Mucosa of gallbladder (tissue), 1 donor: ENCODE measurements at places on chromosomes 2 and 18.

GRCh38 chr2:7016601-7017211 is 99.5 kb downstream of the RNF144A start:
- DNase-seq, result no peak

DNA sequence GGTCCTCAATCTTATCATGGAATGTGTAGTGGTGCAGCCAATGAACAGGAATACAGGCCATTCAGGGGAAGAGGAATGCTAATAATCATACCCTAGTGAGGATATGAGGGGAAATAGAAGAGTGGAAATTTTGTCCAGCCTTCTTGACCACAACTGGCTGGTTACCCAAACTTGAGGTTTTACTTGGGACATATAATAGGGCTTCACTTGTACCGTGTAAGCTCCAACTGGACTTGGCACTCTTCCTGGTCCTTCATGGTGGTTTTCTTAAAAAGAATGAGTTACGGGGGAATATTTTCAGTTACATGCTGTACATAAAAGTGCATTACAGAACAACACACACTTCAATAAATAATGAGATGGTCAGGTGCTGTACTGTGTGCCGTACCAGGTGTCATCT is 234.9 kb upstream of the RASGRP3 start:
- DNase-seq, result no peak

GRCh38 chr18:47062471-47062870 is 27.1 kb upstream of the ELOA2 start:
- no peak for DNase-seq

- peak; percentile 67 for DNase-seq
These were observed 7.0 kb upstream of the EPG5 start for GRCh38 chr18:45974088-45974536.

GRCh38 chr2:73830871-73831401 is 2.2 kb downstream of the STAMBP start:
- no peak for DNase-seq

GRCh38 chr2:74179063-74179865 is 585 bp upstream of the MOB1A start:
- DNase-seq, result no peak

DNA sequence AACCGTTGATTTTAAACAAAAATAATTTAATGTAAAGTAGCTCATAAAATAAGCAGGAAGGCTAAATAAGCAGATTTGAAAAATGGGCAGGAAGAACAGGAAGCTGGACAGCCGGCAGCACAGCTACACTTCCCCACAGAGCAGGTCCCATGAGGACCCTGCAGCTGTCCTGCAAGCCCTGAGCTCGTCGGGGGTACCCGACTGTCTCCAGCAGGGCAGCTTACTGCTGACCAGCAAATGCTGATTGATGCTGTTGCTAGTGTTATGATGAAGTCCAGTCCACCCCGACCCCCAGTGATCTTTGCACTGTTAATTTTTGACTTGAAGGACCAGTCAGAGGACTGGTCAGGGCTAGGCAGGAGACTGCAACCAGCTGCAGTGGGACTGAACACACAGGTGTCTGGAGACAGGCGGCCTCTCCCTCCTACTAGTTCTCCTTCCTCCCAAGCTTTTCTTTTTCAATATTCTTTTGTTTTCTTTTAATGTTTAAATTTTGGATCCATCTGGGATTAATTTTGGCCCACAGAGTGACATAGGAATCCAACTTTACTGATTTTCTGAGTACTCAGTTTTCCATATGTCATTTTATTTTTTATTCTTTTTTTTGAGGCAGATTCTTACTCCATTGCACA is 27.7 kb downstream of the POLE4 start:
- DNase-seq, result no peak

GRCh38 chr2:95320986-95321767 is 24.0 kb downstream of the KCNIP3 start:
- no peak for DNase-seq

DNA sequence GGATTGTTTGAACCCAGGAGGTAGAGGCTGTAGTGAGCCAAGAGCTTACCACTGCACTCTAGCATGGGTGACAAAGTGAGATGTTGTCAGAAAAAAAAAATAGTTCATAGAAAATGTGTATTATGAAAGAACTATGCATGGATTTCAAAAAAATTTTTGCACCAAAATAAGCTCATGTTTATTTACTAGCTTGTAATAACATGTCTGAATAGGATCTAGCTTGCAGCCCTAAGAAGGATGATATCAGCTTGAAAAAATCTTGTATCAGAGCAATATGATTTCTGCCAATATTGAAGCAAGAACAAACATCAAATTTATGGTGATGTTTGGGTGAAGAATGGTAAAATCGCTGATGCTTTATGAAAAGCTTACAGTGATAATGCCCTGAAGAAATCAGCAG is 97.0 kb upstream of the RFX8 start:
- DNase-seq, result no peak

GRCh38 chr2:33051586-33052360 is 105.0 kb downstream of the LTBP1 start:
- DNase-seq, result no peak

DNA sequence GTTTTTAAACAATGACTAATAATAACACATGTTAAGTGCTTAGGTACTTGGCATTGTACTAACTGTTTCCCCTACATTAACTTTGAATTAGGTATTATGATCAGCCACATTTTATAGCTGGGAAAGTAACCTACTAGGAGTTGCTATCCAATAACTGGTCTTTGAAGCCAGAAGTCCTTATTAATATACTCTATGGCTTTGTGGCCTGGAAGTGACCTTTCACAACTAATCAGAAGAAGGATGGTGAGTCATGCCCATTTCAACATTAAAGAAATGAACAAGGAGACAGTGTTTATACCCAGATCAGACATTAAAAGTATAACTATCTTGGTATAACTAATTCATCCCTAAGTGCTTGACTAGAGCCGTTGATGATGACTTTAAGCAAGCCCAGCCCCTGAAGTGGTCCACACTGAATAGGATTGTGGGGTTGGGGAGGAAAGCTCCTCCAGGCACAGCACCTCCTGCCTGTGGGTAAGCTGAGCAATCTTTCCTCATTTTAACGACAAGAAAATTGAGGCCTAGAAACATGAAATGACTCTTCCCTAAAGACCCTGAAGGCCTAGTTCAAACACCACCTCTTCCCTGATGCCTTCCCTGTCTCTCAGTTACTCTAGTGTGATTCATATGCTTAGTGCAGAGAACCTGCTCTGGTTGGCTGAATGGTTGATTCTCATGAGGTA is 71.6 kb upstream of the RFX8 start:
- DNase-seq, result no peak

GRCh38 chr2:215754546-215754945 is 258.8 kb downstream of the MREG start:
- no peak for DNase-seq

DNA sequence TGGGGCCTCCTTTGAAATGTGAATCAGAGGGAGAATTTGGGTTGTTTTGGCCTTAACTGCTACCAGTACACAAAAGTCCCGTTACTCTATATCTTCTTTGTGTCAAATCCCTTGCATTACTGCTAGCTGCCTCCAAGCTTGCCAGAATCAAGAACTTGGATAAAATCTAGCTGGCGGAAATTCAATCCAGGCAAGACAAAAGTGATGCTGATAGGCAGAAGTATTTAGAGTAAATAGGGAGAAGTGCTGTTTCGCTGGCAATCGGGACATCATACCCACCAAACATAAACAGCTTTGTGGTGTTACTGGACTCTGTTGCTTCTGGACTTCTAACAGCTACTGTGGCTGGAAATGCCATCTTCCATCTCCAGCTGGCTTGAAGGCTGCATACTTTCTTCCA is 2.5 kb downstream of the IFIH1 start:
- no peak for DNase-seq

DNA sequence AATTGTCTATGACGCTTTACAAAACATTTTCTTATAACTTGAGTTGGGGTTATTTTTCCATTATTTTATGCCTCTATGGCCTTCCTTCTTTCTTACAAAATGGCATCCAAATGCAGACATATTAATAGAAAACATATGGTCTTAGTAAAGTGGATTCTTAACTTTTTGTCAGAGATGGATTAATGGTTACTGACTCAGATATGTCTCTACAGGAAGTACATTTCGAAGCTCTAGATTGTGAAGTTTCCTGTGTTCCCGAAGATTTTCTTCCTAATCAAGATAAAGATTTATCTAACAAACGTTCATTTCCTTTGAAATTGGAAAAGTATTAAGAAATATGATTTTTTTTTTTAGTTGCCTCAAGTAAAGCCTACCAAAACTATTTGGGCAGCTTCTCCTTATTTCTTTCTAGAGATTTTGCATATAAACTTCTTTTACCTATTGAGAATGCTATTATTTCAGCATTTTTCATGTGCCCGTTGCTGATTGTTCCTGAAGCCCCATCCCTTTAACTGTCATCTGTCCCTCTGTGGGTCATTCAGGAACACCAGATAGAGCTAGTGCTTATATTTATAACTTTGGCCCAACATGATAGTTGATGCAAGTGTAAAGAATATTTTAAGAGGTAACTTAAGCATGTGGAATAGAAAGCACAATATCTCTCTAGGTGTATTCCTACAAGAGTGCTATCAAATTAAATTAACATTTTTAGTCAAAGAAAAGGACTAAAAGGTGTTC is 498.0 kb downstream of the CCDC85A start:
- no peak for DNase-seq

GRCh38 chr2:64655018-64655664 is 1.4 kb upstream of the SERTAD2 start:
- DNase-seq, result no peak

GRCh38 chr2:66899648-66900047 is 464.7 kb downstream of the MEIS1 start:
- no peak for DNase-seq

DNA sequence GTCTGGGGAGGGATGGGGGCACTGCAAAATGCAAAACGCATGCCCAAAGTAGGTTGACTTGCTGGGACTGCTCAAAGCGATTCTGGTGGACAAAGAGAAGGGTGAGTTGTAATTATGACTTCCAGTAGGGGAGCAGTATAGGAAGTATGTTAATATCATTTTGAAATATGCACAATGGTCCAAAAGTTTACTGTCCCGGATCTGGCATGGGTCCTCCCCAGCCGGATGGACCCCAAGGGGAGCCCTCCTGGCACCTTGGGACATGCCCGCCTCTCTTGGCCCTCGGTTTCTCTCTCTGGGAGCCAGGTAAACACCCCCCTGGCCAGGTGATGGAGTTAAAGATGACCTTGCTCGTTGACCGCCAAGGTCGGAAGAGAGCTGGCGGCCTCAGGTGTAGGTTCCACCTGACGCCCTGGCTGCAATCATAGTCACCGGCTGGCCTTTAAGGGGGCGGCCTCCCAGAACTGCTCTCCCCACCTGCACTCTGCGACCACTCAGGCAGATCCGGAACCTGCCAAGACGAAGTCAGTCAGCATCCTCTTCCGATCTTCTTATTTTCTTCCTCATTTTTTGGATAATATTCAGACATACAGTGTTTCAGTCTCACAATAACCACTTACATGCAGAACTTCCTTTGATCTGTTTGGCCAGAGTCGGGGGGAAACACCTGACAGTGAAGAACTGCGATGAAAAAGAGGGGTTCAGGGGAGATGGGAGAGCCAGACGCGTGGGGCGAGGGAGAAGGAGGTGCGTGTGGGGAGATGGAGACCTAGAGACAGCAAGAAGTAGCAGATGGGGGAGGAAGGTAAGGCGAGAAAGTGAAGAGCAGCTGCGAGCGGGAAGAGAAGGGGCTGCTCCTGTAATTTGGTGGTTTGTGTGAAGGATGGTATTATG is 148.3 kb downstream of the MEIS1 start:
- DNase-seq, result no peak

- DNase-seq, result no peak
These were observed 23.3 kb downstream of the RAB31 start for GRCh38 chr18:9731380-9731779.

- peak; percentile 44 for DNase-seq
These were observed 27.1 kb downstream of the SH2D6 start for GRCh38 chr2:85445316-85446295.

- DNase-seq, result no peak
These were observed 1548.8 kb upstream of the LRRTM1 start for GRCh38 chr2:81853341-81853740.

GRCh38 chr2:121917143-121917542 is 161.7 kb downstream of the TSN start:
- DNase-seq, result no peak

GRCh38 chr2:36611316-36611990 is 13.5 kb upstream of the FEZ2 start:
- no peak for DNase-seq

GRCh38 chr2:41267929-41268659 is 779.7 kb upstream of the PKDCC start:
- DNase-seq, result no peak

- DNase-seq, result no peak
These were observed 159.1 kb upstream of the LHCGR start for GRCh38 chr2:48914477-48915089.

DNA sequence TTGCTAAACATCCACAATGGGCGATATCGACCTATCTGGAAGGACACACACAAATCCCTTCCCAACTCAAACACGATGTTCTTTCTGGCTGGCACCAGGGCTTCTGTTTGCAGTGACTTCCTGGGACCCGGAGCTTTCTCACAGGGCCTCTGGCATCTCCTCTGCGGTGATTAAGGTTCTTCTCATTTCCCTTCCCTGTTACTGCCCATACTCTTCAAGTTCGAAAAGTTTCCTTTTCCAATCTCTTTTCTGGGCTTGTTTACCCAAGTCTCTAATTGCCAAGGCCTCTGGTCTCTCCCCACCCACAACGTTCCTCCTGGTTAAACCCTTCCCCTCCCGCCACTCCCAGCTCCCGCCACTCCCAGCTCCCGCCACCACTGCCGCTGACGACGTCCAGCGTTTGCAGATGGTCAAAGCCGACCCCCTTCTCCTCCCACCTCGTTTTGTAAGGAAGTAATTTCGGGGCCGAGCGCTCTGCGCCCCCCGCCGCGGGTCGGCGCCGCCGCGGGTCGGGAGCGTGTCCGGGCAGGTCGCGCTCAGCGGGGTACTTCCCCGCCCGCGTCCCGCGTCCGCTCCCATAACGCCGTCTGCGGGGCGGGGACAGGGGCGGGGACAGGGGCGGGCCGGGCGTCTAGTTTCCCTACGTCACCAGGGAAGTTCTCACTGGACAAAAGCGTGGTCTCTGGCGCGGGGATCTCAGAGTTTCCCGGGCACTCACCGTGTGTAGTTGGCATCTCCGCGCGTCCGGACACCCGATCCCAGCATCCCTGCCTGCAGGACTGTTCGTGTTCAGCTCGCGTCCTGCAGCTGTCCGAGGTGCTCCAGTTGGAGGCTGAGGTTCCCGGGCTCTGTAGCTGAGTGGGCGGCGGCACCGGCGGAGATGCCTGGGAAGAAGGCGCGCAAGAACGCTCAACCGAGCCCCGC is at the start of gene PMAIP1:
Gene PMAIP1, plus strand, starts transcription at position 699 of the 924 bp plus-strand sequence. Its CDS starts 182 bp downstream, at position 881.
- peak; percentile 87 for DNase-seq
